ENCODE measurements at places on chromosomes 16 and 17.

DNA sequence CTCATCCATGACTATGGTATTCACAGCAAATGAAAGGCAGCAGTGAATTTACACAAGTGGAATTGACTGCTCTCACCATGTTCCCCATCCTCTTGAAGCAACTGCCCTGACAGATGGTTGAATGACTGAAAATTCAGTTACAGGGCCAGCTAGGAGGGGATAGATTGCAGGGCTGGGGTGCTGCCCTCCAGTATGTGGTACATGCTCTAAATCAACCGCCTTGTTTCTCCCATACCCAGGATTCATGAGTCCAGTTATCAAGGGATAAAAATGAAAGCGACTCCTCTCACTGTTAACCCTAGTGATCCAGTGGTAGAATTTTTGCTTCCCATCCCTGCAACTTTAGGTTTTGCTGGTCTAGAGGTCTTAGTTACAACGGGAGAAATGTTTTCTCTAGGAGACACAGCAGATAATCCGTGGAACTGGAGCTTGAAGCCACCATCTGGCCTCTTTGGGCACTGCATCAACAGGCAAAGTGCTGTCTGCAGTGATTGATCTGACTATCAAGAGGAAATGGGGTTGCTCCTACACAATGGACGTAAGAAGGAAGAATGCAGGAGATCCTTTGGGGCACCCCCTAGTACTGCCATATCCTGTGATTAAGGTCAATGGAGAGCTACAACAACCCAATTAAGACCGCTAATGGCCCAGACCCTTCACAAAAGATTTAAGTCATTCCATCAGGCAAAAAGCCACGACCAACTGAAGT lies 32.0 kb downstream of the SCPEP1 start:
- DNase-seq: peak; percentile 65

- no peak for DNase-seq
These were observed 4.0 kb downstream of the PRAC1 start for GRCh38 chr17:48718227-48718760.

DNA sequence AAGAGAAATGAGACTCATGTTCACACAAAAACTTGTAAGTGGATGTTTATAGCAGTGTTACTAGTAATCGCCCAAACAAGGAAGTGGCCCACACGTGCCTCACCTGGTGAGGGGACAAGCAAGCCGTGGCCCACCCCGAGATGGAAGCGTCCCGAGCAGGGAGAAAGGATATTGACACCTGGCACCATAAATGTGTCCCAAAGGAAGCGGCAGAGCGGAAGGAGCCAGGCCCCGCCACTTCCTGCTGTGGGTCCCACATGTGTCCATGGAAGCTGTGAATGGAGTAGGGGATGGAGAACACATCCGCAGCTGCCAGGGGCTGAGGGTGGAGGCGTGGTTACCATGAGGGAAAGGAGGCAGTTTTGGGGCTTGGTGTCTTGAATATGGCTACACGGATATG lies 18.9 kb downstream of the KCNJ18 start:
- DNase-seq: no peak

- no peak for DNase-seq
These were observed 184.6 kb upstream of the WSB1 start for GRCh38 chr17:27109346-27109745.

DNA sequence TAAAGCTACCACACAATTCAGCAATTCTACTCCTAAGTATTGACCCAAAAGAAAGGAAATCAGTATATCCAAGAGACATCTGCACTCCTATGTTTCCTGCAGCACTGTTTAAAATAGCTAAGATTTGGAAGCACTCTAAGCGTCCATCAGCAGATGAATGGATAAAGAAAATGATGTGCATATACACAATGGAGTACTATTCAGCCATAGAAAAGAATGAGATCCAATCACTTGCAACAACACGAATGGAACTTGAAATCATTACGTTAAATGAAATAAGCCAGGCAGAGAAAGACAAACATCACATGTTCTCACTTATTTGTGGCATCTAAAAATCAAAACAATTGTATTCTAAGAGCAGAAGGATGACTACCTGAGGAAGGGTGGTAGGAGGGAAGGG lies 1.5 kb downstream of the SLFN11 start:
- DNase-seq: no peak

- no peak for DNase-seq
These were observed 684 bp upstream of the CWC25 start for GRCh38 chr17:38825762-38826247.

DNA sequence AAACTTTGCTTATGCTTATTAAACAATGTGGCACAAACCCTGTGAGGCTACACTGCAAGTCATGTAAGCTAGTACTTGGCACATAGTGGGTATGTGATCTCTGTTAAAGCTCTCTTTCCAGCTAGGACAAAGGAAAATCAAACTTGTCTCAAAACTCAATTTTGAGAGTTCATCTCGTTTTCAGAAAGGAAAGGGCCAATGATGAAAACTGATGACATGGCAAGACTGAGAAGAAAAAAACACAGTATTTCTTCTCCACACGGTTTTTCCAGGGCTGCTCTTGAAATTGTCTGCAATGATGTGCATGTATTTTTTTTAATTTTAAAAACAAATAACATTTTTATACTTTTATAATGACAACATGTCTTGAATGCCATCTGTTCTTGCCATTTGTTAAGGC lies 389.8 kb downstream of the CA10 start:
- no peak for DNase-seq

- DNase-seq: no peak
These were observed 62.0 kb upstream of the AMZ2 start for GRCh38 chr17:68185820-68186219.
